ENCODE measurements at places on chromosomes 1 and 21.
A peak's percentile ranks its signal among the peaks of the same experiment; 100 is the strongest.

DNA sequence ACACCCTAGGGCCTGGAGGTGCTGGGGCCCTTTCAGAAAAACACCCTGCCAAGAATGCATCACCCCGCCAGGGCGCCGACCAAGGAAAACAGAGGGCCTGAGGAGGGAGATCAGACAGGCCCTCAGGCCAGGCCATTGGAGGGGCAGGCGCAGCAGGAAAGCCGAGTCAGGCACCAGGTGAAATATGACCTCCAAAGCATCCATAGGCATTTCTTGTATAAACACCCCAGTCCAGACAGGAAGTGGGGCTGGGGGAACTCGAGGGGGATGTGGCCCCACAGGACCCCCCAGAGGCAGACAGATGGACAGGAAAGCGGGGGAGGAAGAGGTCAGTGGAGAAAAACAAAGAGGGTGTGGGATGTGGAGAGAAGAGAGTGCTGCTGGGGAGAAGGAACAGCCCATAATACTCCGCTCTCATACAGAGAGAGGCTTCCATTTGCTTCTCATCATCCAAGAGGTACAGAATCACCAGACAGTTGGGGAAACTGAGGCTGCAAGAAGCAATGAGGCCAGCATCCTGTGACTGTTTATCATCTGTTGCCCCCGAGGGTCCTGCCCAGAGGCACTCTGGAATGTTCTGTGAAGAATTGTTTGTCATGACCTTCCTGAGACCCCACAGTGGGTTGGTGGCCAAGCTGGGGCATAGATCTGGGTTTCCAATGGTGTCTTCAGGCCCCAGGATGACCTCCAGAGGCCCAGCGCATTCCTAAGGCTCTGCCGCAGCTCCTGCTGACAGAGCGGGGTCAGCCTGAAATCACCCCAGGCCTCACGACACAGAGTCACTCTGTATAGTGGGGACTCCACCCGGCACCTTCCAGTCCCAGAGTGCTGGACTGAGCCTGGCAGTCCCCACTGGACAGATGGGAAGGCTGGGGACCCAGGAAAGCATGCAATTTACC lies 18.0 kb downstream of the TRIM62 start:
- DNase-seq: no peak

DNA sequence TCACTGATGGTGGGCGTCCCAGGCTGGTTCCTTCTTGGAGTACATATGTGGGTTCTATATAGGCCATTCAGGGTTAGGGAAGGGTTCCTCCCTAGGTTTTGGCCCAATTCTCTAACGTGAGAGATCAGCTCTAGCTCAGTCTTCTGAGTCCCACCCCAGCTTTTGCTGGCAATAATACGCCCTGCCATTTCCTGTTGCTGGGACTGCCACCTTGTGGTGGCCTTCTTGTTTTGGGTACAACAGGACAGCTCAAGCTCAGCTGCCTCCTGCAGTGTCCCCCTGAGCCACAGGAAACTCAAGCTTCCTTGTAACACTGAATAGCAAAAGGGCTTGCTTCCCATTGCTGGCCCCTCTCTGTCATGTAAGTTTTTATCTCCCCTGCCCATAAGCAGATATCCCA lies 77.8 kb downstream of the BACH1 start:
- peak; percentile 72 for DNase-seq

DNA sequence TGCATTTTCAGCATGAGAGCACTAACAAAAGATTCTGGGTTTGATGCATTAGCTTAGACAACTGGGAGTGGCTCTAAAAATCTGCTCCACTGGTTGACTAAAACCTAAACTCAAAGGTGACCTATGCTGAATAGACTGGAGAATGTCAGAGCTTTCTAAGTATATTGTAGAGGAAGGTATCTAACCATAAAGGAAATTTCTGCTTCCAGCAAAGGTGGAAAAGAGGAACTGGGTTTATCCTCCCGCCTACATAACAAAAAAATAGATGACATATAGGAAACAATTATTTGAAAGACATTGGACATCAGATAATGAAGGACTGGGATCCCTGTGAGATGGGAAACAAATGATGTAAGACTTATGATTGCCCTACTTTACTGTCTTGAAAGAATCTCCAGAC lies 35.8 kb upstream of the CR2 start:
- DNase-seq: no peak

DNA sequence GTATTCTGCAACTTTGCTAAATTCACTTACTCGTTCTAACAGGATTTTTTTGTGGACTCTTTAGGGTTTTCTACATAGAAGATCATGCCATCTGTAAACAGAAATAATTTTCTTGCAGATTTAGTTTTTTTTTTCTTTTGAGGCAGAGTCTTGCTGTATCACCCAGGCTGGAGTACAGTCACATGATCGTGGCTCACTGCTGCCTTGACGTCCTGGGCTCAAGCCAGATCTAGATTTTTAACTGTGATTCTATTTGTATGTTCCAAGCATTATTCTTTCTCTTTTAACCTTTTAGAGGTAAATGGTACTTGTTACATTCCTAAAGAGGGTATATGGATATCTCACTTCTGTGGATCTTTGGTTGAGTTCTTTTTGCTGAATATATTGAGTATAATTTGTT lies 18.6 kb downstream of the FABP3 start:
- no peak for DNase-seq

DNA sequence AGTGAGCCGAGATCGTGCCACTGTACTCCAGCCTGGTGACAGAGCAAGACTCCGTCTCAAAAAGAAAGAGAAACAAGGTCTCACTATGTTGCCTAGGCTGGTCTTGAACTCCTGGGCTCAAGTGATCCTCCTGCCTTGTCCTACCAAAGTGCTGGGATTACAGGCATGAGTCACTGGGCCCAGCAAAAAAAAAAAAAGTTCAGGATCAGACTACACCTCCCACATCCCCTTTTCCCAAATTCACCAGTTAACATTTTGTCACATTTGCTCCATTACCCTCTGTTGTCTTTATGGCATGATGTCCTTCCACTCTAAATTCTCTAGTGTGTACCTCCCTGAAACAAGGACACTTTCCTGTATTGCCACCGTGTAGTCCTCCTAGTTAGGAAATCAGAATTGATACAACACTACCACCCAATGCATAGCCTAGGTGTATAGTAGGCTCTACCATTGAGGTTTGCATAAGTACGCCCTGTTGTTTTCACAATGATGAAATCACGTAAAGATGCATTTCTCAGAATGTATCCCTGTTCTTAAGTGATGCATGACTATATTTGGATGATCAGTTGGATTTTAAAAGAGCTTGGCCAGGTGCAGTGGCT lies 10.7 kb downstream of the SPEN start:
- DNase-seq: no peak

DNA sequence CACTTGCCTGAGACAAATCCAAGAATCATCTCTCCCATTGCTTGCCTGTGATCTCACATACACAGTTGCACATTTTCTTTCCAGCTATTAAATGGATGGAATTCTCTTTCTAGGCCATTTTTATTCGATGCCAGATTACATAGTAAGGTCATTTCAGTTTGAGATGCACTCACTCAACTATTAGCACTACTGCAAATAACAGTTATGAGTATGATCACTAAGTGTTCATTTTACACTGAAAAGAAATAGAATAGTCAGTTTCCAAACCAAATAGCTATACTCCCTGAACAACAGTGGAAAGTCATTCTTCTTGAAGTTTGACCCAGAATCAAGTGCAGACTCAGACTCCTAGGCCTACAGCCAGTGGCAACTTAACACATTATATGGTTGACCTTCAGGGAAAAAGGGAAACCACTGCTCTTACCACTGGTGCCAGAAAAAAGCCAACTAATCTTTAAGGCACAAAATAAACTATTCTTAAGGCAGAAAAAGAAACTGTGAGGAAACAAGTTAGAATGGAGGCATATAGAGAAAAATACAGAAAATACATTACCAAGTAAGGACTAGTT lies 31.5 kb downstream of the WNT2B start:
- DNase-seq: no peak

DNA sequence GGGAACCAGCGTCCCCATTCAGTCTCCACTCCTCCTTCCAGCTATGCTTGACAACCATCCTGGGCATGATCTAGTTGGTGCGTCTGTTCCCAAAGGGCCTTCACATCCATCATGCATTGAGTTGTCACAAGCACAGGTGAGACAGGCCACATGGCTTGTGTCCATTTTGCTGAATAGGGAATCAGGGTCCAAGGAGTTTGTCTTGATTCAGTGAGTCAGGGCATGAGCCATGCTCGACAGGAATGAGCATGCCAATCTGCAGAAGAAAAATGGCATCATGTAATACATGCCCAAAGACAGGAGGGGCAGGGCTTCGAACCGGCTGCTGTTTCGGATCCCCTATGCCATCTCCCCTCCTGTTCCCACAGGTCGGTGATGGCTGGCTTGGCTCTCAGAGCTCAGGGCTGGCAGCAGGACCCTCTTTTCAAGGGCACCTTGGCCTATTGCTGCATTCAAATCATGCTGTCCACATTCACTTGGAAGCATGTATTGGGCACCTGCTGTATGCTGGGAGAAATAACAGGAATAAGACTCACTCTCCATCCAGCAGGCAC lies 44.5 kb downstream of the PKP1 start:
- DNase-seq: no peak
